ENCODE measurements at places on chromosomes 1 and 21. TPM values are rescaled to one million over a fixed set of nuclear protein-coding genes. Genes with fewer than 3 reads are reported as not detected.

DNA sequence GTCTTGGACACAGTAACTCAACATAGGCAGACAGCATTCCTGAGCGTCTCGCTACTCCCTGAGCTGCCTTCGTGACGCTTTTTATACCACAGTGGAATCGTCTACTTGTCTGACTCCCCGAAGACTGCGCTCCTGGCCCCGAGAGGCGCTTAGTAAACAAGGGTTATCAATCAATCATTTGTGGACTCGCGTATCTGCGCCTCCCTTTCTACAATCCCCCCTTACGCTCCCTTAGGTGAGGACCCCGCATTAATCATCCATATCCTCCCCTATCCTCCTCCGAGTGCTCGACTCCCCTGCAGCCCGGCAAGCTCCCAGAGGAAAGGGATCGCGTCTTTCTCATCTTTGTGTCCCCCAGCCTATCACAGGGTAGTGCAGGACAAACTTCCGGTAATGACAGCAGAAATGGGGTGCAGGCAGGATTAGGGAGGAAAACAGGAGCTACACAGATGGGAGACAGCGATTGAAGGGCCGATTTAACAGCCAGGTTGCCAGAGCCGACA is 522 bp downstream of the TMEM59 start:
- H3K36me3 ChIP-seq: peaks cover 5% of the 10 kb centered on the region
- DNase-seq: peak; percentile 69
- H3K27ac ChIP-seq: peak overlapping the region; percentile 84

IL22RA1 gene
- not detected for total RNA-seq

- H3K27me3 ChIP-seq: peaks cover 3% of the 10 kb centered on the region
- DNase-seq: peak; percentile 8
- H3K4me1 ChIP-seq: no peaks in the 10 kb centered on the region
- H3K36me3 ChIP-seq: no peaks in the 10 kb centered on the region
- no peak overlapping the region for H3K4me3 ChIP-seq
- no peak overlapping the region for H3K27ac ChIP-seq
Observed at GRCh38 chr1:175725684-175726083, 17.7 kb downstream of the TNR start.

DNA sequence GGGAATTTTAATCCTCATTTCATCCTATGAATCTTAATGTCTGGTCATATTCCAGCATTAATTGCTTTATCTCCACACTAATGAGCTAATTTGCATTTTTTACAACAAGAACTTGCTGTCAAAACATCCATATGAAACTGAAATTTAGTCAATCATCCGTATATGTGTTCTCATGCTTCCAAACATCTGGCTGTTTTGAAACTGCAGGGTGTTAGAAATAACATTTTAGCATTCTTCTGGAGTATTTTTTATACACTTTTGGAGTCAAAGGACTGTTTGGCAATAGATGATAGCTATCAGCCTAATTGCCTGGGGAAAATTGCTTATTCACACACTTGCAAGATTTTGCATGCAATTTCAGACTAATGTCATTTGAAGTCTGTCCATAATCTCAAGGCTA is 1639.3 kb downstream of the KCNT2 start:
- no peak for DNase-seq
- H3K4me1 ChIP-seq: no peaks in the 10 kb centered on the region
- no peak overlapping the region for H3K27ac ChIP-seq
- H3K36me3 ChIP-seq: no peaks in the 10 kb centered on the region
- no peak overlapping the region for H3K4me3 ChIP-seq
- H3K27me3 ChIP-seq: no peaks in the 10 kb centered on the region

- no peak overlapping the region for H3K4me3 ChIP-seq
- peaks cover 2% of the 10 kb centered on the region for H3K27me3 ChIP-seq
- no peaks in the 10 kb centered on the region for H3K36me3 ChIP-seq
Observed at GRCh38 chr1:240533154-240533780, 78.7 kb downstream of the GREM2 start.

- H3K27me3 ChIP-seq: no peaks in the 10 kb centered on the region
- H3K27ac ChIP-seq: no peak overlapping the region
- H3K4me3 ChIP-seq: no peak overlapping the region
- peaks cover 2% of the 10 kb centered on the region for H3K36me3 ChIP-seq
- peaks cover 5% of the 10 kb centered on the region for H3K4me1 ChIP-seq
Observed at GRCh38 chr21:45139473-45139872, 65.1 kb downstream of the ADARB1 start.

AMY2A gene
- total RNA-seq: not detected

LMNA gene
- total RNA-seq: 504 TPM

NT5C1A gene
- total RNA-seq: not detected

DNA sequence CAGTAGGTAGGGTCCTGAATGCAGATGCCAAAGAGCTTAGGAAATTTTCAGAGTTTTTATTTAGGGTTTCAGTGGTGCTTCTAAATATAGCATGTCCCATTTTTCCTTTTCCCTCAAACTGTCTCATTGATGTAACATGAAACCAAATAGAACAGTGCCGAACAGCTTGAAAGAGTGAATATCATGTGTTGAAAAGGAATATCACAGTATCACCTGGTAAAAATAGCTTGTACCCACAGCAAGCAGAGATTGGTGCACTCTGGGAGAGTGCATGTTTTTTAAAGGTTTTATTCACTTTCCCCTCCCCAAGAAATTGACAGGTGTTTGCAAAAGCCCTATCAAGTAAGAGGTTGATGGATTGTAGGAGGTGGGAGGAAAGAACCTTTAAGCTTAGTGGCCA is 41.9 kb upstream of the ELAVL4 start:
- H3K27me3 ChIP-seq: no peaks in the 10 kb centered on the region
- H3K4me3 ChIP-seq: no peak overlapping the region
- no peak overlapping the region for H3K27ac ChIP-seq
- DNase-seq: no peak
- H3K36me3 ChIP-seq: no peaks in the 10 kb centered on the region

ZNF695 gene
- 0.10 TPM for total RNA-seq

DNA sequence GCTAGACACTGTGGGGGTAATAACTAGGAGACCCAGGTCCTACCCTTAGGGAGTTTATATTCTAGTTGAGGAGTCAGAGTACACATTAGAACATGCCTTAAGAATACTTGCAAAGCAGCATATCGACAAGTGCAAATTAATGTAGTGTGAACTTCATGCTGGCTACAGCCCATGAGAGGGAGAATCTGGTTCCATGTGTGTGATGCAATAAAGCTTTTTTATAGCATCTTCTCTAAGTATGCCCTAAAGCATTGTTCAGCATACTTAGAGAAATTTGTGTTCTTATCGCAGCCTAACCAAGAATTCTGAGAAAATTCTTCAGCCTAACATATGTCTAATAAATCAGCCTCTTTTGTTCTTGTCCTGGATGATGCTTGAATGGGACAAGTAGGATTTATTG is 95.5 kb downstream of the SDCCAG8 start:
- H3K36me3 ChIP-seq: no peaks in the 10 kb centered on the region
- no peaks in the 10 kb centered on the region for H3K4me1 ChIP-seq
- H3K27ac ChIP-seq: no peak overlapping the region
- no peak overlapping the region for H3K4me3 ChIP-seq

DNA sequence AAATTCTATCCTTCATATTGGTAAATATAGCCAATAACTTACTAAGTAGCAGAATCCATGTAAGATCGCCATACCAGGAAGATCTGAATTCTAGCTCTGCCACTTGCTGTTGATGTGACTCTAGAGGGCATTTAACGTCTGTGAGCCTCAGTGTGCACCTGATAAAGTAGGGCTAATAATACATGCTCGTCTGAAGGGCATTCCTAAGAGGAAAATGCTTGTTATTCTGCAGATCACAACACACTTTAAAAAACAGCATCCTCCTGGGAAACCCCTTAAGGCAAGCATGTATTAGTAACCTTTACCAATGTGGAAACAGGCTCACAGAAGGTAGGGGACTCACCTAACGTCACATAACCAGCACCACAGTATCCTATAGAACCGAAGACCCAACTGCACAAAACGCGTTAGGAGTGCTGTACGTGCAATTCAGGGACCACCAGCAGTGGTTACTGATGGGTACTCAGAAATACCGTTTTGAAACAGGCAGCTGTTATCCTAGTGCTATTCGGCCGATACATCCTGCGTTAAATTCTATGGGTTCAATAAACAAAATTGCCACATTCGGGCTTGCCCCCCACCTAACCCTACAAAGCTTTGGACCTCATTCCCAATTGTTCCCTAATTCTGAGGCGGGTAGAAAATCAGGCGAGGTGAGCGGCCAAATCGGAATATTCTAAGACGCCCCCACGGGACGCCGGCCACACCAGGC is 758 bp downstream of the DEPDC1 start:
- H3K27ac ChIP-seq: no peak overlapping the region
- H3K4me3 ChIP-seq: peak overlapping the region; percentile 57
- H3K27me3 ChIP-seq: no peaks in the 10 kb centered on the region

DNA sequence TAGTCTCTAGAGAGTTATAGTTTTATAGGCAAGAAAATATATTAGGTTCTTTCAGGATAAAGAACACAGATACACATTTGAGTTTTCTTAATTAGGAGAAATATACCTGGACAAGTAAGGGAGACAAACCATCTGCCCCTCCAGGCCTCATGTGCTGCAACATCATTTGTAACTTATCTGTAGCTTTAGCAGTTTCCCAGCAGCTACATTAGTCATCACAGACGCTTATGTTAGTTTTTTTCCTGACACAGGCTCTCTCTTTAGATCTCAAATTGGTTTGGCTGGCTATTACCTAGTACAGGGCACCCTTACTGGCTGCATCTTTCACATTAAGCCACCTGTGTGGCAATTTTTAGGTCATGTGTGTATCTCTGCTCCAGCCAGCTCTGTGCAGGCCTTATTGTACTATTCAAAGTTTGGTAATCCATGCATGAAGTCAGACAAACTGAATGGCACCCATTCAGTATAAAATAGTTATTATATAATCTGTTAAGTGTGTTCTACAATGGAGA is 25.9 kb downstream of the GNPAT start:
- H3K4me3 ChIP-seq: no peak overlapping the region
- no peaks in the 10 kb centered on the region for H3K4me1 ChIP-seq
- no peak for DNase-seq
- no peak overlapping the region for H3K27ac ChIP-seq
- no peaks in the 10 kb centered on the region for H3K27me3 ChIP-seq
- H3K36me3 ChIP-seq: peaks cover 73% of the 10 kb centered on the region

GRCh38 chr1:15430787-15431570 is 7.3 kb upstream of the CTRC start:
- H3K36me3 ChIP-seq: peaks cover 57% of the 10 kb centered on the region
- DNase-seq: peak; percentile 84
- no peaks in the 10 kb centered on the region for H3K27me3 ChIP-seq
- H3K4me3 ChIP-seq: no peak overlapping the region

GRCh38 chr1:30856260-30856790 is 52.2 kb downstream of the SDC3 start:
- H3K36me3 ChIP-seq: no peaks in the 10 kb centered on the region
- no peak overlapping the region for H3K27ac ChIP-seq
- H3K4me3 ChIP-seq: no peak overlapping the region
- no peaks in the 10 kb centered on the region for H3K4me1 ChIP-seq

OR2T11 gene
- total RNA-seq: not detected

FCGR1A gene
- total RNA-seq: not detected

GRCh38 chr1:98651116-98651632 is 10.3 kb upstream of the SNX7 start:
- no peaks in the 10 kb centered on the region for H3K36me3 ChIP-seq
- H3K27ac ChIP-seq: no peak overlapping the region
- no peak for DNase-seq
- no peaks in the 10 kb centered on the region for H3K4me1 ChIP-seq

TTLL10 gene
- total RNA-seq: 0.23 TPM

GRCh38 chr1:6358757-6359201 is 34.8 kb downstream of the ACOT7 start:
- H3K4me3 ChIP-seq: peak overlapping the region; percentile 2
- H3K36me3 ChIP-seq: no peaks in the 10 kb centered on the region
- no peaks in the 10 kb centered on the region for H3K27me3 ChIP-seq
- DNase-seq: peak; percentile 29
- H3K27ac ChIP-seq: peak overlapping the region; percentile 96

- H3K36me3 ChIP-seq: no peaks in the 10 kb centered on the region
- no peak for DNase-seq
- no peaks in the 10 kb centered on the region for H3K27me3 ChIP-seq
- H3K4me3 ChIP-seq: no peak overlapping the region
- H3K27ac ChIP-seq: no peak overlapping the region
Observed at GRCh38 chr1:196308176-196308575, 300.1 kb downstream of the KCNT2 start.

DNA sequence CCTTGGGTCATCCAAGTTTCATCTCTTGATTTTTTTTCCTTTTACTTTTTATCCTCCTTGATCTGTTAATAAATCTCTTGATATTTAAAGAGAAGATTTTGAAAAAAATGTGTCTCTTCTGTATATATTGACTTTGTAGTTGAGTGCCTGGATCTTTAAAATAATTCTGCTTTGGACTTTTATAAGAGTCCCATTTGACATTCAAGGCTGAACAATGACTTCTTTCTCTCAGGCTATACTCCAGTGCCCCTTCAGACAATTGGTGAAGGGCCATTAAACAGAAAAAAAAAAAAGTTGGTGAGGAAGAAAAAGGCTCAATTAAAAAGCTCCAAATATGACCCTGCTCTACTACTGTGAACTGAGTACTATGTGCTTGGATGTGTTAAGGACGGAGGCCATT is 40.9 kb upstream of the CITED4 start:
- H3K27ac ChIP-seq: no peak overlapping the region
- H3K4me3 ChIP-seq: no peak overlapping the region
- no peaks in the 10 kb centered on the region for H3K36me3 ChIP-seq
- no peaks in the 10 kb centered on the region for H3K4me1 ChIP-seq
- H3K27me3 ChIP-seq: no peaks in the 10 kb centered on the region

- no peak overlapping the region for H3K4me3 ChIP-seq
- no peak for DNase-seq
- H3K4me1 ChIP-seq: no peaks in the 10 kb centered on the region
Observed at GRCh38 chr1:95252422-95252821, 18.4 kb downstream of the RWDD3 start.

GRCh38 chr21:45356251-45356650 is 48.7 kb upstream of the COL18A1 start:
- no peak for DNase-seq
- no peak overlapping the region for H3K27ac ChIP-seq
- no peaks in the 10 kb centered on the region for H3K27me3 ChIP-seq
- H3K4me1 ChIP-seq: peaks cover 5% of the 10 kb centered on the region

DNA sequence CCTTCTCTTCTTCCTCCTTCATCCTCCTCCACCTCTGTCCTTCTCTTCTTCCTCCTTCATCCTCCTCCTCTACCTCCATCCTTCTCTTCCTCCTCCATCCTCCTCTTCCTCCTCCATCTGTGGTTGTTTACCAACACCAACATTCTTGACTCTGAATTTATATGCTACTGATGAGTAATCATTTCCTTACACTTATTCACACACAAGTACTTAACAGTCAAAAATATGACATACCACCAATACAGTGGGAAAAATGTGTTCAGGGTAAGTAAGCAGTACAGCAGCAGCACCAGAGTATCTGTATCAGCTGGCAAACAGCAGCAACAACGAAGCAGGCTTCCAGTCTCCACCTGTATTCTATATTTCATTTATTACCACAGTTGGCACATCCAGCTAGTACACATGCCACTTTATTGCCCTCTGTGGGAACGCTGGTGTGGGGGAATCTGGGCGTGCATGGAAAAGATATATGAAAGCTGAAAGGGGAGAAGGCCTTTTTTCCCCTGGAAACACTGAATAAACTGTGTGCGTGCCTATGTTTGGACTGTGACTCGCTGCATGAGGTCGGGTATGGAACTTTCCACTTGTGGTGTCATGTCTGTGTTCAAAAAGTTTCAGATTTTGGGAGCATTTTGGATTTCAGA is 16.0 kb downstream of the ADSS2 start:
- no peaks in the 10 kb centered on the region for H3K27me3 ChIP-seq
- H3K27ac ChIP-seq: no peak overlapping the region
- H3K4me1 ChIP-seq: peaks cover 3% of the 10 kb centered on the region
- peaks cover 42% of the 10 kb centered on the region for H3K36me3 ChIP-seq
- DNase-seq: no peak

All from natural killer cell (primary cell).